NCI-H2029 (cell line): ENCODE measurements at places on chromosomes 13 and 19.

DNA sequence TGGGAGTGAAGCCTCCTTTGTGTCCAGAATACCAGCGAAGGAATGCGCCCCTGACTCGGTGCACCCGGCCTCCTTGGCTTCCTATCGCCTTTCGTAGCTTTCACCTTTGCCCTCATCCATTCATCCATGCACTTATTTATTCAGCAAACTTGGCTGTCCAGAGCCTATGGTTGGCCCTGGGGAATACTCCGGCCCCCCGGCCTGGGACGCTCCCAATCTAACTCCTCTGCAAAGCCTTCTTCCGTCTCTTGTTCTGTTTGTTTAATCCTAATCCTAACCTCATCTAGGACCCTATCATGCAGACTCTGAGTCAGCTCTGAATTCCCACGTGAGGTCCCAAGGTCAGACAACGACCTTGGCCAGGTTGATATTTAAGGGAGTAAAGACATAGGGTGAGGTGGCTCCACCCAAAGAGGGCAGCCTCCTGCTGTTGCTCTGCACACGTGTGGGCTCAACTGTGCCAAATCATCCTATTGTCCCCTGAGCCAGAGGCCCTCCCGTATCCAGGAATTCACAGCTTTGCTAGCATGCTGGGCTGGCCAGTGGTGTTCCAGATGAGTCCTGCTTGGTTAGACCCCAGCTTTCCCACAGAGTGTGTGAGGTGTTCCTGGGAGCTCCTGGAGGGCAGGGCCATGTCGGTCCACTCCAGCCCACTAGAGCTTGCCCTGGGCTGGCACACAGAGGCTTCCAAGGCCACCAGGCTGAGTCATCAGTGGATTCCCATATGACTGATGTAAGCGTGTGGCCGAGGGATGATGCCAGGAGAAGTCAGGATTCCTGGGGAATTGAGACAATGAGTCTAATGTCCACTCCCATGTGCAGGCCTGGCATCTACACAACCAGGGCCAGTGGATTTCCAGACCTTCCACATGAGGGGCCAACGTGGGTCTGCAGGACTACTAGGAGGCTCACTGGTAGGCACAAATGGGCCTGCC lies 6.5 kb upstream of the CCNE1 start:
- no peak for DNase-seq

DNA sequence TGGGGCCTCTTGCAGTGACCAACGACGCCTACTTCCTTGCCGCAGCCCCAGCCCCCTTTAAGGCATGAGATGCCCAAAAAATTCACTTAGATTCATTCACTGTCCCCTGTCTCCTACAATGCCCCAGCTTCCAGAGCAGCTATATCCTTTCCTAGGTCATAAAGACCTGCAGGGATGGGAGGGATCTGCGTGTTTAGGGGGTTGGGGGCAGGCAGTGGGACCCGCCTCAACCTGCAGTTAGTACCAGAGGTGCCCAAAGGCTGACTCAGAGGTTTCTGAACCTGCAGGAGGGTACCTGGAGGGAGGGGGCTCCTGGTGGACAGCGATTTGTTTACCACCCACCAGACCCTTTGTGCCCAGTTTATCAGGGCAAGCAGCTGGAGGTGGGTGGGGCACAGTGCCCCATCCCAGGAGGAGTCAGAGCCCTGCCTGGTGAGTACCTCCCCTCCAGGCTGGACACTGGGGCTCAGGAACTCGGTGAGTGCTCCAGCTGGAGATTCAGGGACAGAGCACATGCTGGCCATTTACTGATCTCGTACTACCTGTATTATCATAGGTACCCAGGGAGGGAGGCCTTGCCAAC lies 10.1 kb downstream of the RPS28 start:
- no peak for DNase-seq

- DNase-seq: no peak
Measured at GRCh38 chr13:32214071-32214470, 101.1 kb downstream of the ZAR1L start.

- peak; percentile 97 for DNase-seq
Measured at GRCh38 chr13:109331898-109332297, 454.5 kb downstream of the IRS2 start.

- DNase-seq: no peak
Measured at GRCh38 chr13:25939961-25940687, 111.7 kb downstream of the SHISA2 start.

- no peak for DNase-seq
Measured at GRCh38 chr13:100461309-100462030, 127.1 kb downstream of the GGACT start.

DNA sequence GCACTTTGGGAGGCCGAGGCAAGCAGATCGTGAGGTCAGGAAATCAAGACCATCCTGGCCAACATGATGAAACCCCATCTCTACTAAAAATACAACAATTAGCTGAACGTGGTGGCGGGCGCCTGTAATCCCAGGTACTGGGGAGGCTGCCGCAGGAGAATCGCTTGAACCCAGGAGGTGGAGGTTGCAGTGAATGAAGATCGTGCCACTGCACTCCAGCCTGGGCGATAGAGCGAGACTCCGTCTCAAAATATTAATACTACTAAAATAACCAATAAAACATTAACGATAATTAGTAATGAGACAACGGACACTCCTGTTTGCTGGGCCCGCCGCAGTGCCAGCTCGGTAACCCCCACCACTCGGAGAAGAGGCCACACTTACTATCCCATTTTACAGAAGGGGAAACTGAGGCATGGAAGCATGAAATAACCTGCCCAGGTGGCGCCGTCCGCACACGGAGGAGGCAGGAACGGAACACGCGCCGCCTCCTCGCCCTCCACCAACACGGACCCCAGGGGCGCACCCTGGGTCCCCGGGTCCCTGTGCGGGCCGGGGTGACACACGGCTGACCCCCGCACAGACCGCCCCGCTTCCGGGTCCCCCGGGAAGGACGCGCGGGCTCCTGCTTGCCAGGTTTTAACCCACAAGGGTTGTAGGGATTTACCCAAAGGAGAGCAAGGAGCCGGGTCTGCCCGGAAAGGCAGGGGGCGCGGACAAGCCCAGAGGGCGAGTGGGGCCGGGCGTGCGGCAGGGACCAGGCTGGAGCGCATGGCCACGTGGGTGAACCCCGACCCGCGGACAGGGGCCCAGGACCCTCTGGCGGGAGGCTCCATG lies 1.6 kb downstream of the R3HDM4 start:
- DNase-seq: no peak

- no peak for DNase-seq
Measured at GRCh38 chr13:40943073-40943472, 76.0 kb downstream of the ELF1 start.

- no peak for DNase-seq
Measured at GRCh38 chr13:34671137-34671536, 270.9 kb upstream of the NBEA start.

- no peak for DNase-seq
Measured at GRCh38 chr19:45866400-45867176, 2.5 kb downstream of the FOXA3 start.

- DNase-seq: no peak
Measured at GRCh38 chr13:91358387-91358782, 10.9 kb downstream of the MIR17HG start.

- no peak for DNase-seq
Measured at GRCh38 chr13:113923376-113924063, 50.4 kb downstream of the C13orf46 start.

DNA sequence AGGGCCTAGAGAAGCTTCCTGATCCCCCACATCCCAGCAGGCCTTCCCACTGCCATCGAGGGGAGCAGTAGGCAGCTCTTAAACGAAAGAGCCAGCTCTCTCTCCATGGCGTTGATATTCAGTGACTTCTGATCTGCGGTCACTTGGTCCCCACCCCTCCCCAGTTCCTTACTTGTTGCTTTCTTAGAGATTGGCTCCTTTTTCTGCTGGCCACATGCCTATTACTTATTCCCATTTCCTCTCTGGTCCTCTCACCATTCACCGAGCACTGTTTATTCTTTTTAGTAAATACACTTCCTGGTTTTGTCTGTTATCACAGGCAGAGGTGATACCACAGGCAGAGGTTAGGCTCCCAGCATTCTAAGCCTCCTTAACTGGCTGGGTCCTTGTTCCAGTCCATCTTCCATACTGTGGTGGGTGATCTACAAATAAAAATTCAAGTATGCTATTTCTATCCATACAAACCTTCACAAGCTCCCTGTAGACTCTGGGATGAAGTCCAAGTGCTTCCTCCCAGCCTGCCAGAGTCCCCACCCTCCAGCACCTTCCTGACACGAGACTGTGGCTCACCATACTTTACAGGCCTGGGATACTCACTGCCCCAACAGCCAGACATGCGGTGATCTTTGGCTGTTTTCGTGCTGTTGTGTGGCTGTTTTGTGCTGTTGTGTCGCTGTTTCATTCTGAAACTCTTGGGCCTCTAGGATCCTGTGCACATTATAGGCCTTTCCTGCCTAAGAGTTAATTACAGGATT lies 315.9 kb downstream of the ATP8A2 start:
- peak; percentile 82 for DNase-seq
